CD4-positive, alpha-beta T cell (primary cell): ENCODE measurements at places on chromosomes 3 and 15. TPM values are rescaled to one million over a fixed set of nuclear protein-coding genes. Genes with fewer than 3 reads are reported as not detected.

- no peak overlapping the region for H3K4me3 ChIP-seq
- H3K27me3 ChIP-seq = no peaks in the 10 kb centered on the region
- DNase-seq = no peak
- no peak overlapping the region for H3K27ac ChIP-seq
Observed at GRCh38 chr3:190519886-190520285, 6.0 kb downstream of the IL1RAP start.

DNA sequence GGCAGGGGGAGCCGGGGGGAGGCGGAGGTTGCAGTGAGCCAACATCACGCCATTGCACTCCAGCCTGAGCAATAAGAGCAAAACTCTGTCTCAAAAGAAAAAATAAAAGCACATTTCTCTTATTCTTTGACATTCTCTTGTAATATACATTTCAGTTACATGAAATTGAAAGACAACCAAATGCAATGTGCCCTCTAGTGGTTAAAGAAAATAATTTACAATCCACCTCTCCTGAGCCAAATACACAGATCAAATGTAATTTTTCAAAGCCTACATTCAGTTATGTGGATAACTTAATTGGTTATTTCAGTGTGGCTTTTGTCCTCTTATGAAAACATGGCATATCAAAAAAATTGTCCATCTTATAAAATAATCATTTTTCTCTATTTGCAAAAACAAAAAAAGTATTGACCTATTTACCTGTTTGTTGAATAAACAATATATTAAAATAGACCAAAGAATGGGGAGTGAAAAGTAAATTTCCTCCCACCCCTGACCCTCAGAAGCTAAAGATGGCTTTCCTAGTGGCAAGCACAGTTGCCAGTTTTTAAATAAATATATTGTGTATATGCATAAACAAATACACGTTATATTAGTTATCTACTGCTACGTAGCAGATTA lies 14.2 kb upstream of the U2SURP start:
- no peak overlapping the region for H3K27ac ChIP-seq
- no peaks in the 10 kb centered on the region for H3K4me1 ChIP-seq
- H3K27me3 ChIP-seq = no peaks in the 10 kb centered on the region
- H3K36me3 ChIP-seq = no peaks in the 10 kb centered on the region
- no peak overlapping the region for H3K4me3 ChIP-seq

DNA sequence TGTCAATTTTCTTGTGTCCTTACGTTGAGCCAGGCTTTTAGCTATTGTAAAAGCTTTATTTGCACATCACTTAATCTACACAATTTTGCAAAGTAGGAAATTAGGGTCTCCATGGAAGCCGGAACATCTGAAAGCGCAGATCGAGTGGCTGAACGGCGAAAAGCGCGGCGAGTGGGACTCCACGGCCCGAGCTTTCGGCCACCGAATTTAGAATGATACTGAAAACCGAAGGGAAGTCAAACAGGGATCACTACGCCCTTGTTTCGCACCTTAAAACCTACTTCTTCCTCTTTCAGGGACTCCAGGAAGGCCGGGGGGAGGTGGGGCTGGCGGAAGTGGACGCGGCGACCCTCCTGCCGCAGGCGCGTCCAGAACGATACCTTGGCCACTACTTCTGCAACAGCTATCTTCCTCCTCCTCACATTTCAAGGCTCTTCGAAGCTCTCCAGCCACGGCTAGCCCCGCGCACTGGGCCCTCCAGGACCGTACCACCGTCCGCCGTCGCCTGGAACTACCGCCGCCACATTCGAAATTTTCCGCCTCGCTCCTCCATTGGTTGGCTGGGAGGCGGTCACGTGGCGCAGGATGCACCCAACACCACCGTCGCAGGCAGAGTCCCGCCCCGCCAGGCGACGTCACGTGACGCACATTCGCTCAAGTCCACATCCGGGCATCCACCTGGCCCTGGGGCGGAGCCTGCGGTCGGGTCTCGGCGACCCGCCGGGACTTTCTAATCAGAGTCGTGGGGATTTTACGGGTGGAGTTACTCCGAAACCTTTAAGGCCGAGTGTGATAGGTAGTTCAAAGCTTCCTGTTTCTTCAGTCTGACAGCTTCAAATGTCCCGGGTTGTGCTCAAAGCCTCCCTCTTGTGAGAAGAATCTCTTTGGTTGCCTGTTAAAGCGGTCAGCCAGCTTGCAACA lies at the start of gene SGO1:
TSS of gene SGO1 (minus strand) at position 528 of the 921 bp plus-strand sequence. CDS start 2,179 bp downstream, outside the sequence.
- H3K4me3 ChIP-seq = peak within 1 kb of the TSS; percentile 81
- H3K27ac ChIP-seq = peak within 1 kb of the TSS; percentile 97
- no peaks in the 10 kb centered on the region for H3K36me3 ChIP-seq
- H3K27me3 ChIP-seq = no peaks in the 10 kb centered on the region
- DNase-seq = peak; percentile 99
- peaks cover 26% of the 10 kb centered on the region for H3K4me1 ChIP-seq

The ACKR4 gene
- 0.16 TPM for total RNA-seq

The LRRC49 gene
- total RNA-seq = 0.49 TPM

The ANKRD34C gene
- total RNA-seq = not detected
